ENCODE measurements at places on chromosomes 2 and 18.

GRCh38 chr2:151930042-151930441 is 101.8 kb upstream of the ARL5A start:
- no peak for DNase-seq

GRCh38 chr2:50396298-50396631 is 635.7 kb downstream of the NRXN1 start:
- no peak for DNase-seq

DNA sequence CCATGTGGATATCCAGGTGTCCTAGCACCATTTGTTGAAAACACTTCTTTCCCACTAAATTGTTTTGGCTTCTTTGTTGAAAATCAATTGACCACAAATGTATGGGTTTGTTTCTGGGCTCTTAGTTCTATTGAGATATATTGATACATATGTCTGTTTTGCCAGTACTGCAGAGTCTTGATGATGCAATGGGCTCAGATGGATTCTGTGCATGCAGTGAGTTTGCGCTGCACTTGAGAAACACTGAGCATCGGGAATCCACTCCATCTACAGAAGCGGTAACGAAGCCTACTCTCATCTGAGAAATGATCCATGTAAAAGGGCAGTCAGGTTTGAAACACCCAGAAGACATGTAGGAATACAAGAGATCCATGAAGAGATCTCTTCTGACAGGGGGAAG is 21.9 kb upstream of the DNAJC10 start:
- DNase-seq, result no peak

DNA sequence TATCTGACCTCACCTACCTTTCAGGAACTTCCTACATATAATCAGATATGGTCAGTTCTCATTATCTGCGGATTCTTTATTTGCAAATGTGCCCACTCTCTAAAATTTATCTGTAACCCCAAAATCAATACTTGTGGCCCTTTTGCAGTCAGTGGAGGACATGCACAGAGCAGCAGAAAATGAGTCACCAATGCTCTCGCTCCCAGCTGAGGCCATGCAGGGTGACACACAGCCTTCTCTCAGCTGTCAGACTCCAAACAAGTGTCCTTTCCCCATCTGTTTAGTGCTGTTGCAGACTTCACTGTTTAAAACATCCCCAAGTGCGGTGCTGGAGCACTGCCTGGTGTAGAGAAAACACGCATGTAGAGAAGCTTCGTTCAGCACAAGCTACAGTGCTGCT is 171.9 kb upstream of the SALL3 start:
- DNase-seq, result no peak

GRCh38 chr2:121203591-121204249 is 81.3 kb downstream of the TFCP2L1 start:
- no peak for DNase-seq

GRCh38 chr2:207801259-207801658 is 31.6 kb upstream of the FZD5 start:
- no peak for DNase-seq

DNA sequence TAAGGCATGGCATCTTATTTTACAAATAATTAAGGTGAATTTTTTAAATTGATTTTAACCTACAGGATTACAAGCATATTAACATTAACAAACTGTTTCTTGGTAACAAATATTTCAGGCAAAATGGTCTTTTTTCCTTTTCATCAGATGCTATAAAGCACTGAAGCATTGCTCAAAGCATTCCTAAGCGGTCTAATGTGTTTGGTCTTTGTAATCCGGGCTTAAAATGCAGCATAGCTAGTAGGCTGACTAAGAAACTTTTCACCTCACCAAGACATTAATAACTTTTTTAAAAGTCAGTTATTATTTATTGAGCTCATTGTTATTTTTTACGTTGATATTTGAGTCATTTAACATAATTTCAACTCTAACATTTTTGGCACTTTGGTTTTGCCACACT is 538.8 kb upstream of the SLC39A10 start:
- DNase-seq, result no peak

- DNase-seq, result no peak
Observed at GRCh38 chr18:59834267-59834666, 65.5 kb upstream of the PMAIP1 start.

DNA sequence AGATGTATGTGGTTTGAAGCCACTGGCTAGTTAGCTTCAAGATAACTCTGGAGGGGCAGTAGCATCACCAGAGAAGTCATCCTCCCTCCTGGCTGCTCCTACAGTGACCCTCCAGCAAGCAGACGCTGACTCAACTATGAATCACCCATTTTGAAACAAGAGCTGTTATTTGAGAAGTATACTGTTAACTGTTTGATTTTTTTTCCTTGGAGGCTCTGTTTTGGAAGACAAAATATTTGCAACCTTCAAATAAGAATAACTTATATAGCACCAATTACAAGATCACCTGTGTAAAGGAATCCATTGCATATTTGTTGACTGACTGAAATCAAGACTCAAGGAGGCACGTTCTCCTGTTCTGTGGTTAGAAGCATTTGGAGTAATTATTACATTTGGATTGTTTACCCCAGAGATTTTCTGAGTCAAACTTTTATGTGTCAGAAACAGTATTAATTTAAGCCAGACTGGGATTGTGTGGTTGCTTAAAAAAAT is 313.8 kb downstream of the MTX2 start:
- DNase-seq, result no peak

- DNase-seq, result no peak
Observed at GRCh38 chr18:37958499-37958898, 392.9 kb upstream of the CELF4 start.

- peak; percentile 34 for DNase-seq
Observed at GRCh38 chr2:68463287-68463877, 3.7 kb downstream of the FBXO48 start.

GRCh38 chr18:13810950-13811485 is 12.9 kb upstream of the MC5R start:
- no peak for DNase-seq

DNA sequence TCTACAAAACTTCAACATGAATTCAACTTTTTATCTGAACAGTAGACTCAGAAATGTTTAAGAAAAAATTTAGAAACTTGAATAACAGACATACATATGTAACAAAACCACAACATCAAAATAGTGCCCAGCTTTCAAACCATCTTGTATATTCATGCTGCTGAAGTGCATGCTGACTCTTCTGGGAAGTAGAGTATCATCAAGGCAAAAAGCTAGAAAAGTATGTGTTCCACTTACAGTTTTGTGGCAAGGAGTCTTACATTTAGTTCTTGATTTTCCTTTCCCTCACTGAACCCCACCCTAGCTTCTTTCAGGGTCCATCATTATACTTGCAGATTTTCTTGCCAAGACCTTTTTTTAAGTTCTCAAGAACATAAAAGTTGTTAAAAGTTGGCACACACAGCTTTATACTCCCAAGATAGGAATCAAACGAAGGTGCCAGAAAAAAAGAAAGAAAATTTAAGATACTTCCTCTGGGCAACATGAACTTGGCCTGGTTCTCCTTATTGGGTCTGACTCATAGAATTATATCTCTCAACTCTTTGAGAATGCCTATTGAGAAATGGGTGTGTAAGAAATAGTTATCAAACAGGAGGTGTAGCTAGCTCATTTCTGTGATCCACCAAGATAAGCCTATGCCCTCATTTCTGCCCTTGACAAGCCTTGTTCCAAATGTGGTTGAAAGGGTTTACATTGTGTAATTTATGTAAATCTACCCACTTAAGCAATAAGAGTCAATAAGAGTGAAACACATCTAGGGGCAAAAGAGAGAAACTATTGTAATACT is 667.6 kb upstream of the ACVR2A start:
- no peak for DNase-seq

GRCh38 chr2:182920631-182921056 is 54.2 kb upstream of the FRZB start:
- no peak for DNase-seq

DNA sequence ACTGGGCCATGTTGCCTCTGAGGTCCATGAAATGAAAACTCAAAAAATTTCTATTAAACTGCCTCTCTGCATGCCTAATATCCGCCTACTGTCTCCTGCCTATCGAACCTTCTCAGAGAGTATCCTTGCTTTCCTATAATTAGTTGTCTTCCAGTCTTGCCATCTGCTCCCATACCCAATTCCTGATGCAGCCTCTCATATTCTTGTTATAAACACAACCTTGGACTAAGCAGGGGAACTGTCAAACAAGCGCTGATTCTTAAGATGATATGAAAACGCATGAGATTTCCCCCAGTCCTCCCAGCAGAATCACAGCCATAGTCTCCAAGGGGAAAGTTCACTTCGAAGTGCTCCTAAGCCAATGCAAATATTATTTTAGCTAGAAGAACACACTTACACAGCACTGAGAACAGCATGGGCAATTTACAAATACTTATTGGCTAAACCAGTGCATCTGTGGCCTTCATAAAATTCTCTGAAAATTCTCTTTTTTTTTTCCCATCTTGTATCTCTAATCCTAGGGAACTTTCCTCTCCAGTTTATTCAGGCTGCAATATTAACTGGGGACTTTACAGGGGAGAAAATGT is 471.6 kb downstream of the MBD2 start:
- DNase-seq, result no peak

GRCh38 chr18:904218-905090 is at the start of gene ADCYAP1:
ADCYAP1 (plus strand) TSS chr18:904871; CDS start chr18:905387, 516 bp downstream.
- DNase-seq, result no peak

GRCh38 chr2:176187899-176188773 is at the start of gene HOXD1:
HOXD1 (plus strand) TSS chr2:176188668; CDS start chr2:176188802, 134 bp downstream.
- DNase-seq, result no peak

- no peak for DNase-seq
Observed at GRCh38 chr2:174965992-174966744, 39.0 kb downstream of the CHN1 start.

- no peak for DNase-seq
Observed at GRCh38 chr2:176534798-176535466, 265.7 kb downstream of the MTX2 start.

DNA sequence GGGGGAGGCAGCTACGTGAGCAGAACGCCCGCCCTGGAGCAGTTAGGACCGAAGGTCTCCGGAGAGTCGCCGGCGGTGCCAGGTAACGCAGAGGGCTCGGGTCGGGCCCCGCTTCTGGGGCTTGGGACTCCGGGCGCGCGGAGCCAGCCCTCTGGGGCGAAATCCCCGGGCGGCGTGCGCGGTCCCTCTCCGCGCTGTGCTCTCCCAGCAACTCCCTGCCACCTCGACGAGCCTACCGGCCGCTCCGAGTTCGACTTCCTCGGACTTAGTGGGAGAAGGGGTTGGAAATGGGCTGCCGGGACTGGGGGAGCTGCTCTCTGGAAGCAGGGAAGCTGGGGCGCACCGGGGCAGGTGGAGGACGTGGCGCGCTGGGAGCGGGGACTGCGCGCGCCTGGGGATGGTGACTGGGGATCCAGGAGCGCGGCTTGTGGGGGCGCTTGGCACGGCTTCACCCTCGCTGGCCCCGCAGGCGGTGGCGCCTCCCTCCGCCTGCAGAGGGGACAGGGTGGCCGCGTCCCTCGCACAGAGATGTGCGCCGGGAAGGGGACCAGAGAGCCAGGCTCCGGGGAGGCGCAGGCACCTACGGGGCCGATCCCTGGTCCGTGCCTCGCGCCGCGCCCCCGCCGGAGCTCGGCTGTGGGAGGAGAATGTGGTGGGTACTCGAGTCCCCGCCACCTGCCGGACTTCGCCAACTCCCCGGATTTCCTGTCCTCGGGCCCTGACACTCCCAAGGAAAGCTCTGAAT is 688 bp downstream of the CDH20 start:
- DNase-seq, result no peak

- DNase-seq, result peak; percentile 36
Observed at GRCh38 chr2:8583400-8584173, 98.3 kb upstream of the ID2 start.

Measured in T-helper 2 cell (primary cell).